Vein endothelial cell (primary cell): ENCODE measurements at places on chromosomes 3 and 15. TPM values are rescaled to one million over a fixed set of nuclear protein-coding genes. Genes with fewer than 3 reads are reported as not detected.

Gene CD200R1
- not detected in 2 replicates for total RNA-seq

Gene P2RY14
- total RNA-seq: not detected in 2 replicates

Gene PARL
- 27.1 and 27.7 TPM in 2 replicates for total RNA-seq

Gene FANCD2OS
- total RNA-seq: not detected in 2 replicates

Gene C3orf49
- total RNA-seq: not detected in 2 replicates

Gene HRG
- not detected in 2 replicates for total RNA-seq

Gene PPP1R2
- total RNA-seq: 114 and 127 TPM in 2 replicates

Gene B3GNT5
- total RNA-seq: 21.6 and 28.3 TPM in 2 replicates

Gene GNB4
- 88.2 and 97.2 TPM in 2 replicates for total RNA-seq

Gene SLC38A3
- total RNA-seq: not detected in 2 replicates

Gene ACKR4
- 1.7 and 2.9 TPM in 2 replicates for total RNA-seq

Gene SH3GL3
- not detected in 2 replicates for total RNA-seq
